Stimulated activated CD8-positive, alpha-beta memory T cell treated with anti-CD3 and anti-CD28 coated beads, Interleukin-15, amount 100 ng/mL, for 24 hours (primary cell): ENCODE measurements at places on chromosomes 3 and 15.

DNA sequence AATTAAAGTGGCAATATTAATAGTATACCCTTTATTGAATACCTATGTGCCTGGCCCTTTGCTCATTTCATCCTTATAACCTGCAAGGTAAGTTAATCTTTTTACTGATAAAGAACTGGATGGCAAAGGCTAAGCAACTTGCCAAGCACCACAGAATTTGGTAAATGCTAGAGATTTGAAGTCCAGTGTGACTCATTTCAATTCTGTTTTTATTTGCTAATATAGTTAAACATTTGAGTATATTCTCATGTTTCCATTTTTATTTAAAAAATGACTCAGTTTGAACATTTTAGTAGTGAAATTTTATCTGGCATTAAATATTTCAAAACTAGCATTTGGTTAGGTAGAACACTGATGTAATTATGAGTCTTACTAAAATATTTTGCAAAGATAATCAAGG, 11.3 kb downstream of the PFN2 start:
- DNase-seq: no peak

- DNase-seq: no peak
These were observed 56.9 kb upstream of the GOLGA6L2 start for GRCh38 chr15:23503980-23504379.

- DNase-seq: no peak
These were observed 38.8 kb downstream of the CPA3 start for GRCh38 chr3:148903941-148904340.

GRCh38 chr15:92907896-92908712, 8.0 kb downstream of the CHD2 start:
- no peak for DNase-seq

- no peak for DNase-seq
These were observed 116.2 kb downstream of the NSUN3 start for GRCh38 chr3:94179059-94179458.

- no peak for DNase-seq
These were observed 57.9 kb downstream of the ALCAM start for GRCh38 chr3:105424412-105425152.

DNA sequence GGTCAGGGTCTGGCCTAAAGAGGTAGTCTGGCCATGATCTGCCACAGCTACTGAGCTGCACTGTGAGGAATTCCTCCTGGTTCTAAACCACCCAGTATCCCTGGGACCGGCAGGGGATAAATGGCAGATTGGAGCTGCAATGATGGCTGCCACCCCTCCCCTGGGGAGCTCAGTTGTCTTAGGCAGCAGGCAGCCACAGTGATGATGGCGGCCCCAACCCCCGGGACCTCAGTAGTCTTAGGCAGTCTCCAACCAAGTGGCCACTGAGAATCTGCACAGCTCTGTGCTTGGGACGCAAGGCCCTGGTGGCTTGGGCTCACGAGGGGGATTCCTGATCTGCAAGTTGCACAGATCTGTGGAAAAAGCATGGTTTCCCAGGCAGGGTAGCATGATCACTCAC, 68.1 kb downstream of the STRIT1 start:
- DNase-seq: no peak

DNA sequence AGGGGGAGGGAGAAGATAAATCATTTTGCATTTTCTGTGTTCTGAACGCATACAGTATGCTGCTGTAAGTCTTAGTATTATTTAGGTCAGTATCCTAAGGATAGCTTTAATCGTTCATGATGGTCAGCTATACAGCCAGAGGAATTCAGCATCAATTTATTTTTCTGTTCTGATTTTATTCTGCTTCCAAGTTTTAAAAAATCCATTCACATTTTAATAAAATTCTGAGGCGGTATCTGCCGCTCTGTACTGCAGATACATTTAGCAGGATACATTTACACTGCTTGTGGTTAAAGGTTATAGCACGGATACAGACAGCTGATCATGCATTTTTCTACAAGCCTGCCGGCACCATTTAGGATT, 17.8 kb downstream of the ZBTB38 start:
- no peak for DNase-seq

GRCh38 chr3:17238023-17238422, 353.3 kb downstream of the PLCL2 start:
- DNase-seq: no peak
